ENCODE measurements at places on chromosomes 2 and 18.

DNA sequence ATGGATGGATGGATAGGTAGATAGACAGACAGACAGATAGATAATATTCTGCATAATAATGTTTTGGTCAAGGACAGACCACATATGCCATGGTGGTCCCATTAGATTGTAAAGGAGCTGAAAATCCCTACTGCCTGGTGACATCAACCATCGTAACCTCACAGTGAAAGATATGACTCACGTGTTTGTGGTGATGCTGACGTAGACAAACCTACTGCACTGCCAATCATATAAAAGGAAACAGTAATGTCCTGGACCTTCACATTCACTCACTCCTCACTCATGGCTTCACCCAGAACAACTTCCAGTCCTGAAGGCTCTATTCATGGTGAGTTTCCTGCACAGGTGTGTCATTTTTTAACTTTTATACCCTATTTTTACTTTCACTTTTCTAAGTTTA lies 202.9 kb upstream of the TPO start:
- no peak for DNase-seq

DNA sequence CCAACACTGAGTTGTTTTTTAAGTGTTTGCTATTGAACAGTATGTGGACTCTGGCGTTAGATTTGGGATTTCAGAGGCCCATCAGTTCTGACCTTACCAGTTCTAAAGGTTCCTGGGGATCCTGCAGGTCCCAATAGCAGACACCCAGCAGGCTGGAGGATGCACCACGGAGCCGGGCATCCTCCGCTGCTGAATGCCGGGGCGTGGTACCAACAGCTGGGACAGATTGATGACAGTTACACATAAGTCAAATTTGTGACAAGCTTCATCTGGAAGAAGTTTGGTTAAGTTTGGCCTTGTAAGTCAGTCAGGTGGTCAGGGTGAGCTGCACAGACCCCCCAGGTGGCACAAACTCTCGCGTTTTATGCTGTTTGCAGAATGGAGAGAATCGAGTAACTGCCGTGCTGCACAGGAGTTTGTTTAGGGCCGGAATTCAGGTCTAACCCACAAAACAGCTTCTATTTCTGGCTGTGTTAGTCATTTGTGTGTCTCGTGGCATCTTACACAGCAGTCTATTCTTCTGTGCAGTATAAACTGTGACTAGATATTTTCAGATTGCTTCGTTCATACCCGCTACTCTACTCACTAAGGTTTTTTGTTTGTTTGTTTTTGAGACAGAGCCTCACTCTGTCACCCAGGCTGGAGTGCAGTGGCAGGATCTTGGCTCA lies 19.2 kb downstream of the CTDP1 start:
- DNase-seq, result peak; percentile 25

DNA sequence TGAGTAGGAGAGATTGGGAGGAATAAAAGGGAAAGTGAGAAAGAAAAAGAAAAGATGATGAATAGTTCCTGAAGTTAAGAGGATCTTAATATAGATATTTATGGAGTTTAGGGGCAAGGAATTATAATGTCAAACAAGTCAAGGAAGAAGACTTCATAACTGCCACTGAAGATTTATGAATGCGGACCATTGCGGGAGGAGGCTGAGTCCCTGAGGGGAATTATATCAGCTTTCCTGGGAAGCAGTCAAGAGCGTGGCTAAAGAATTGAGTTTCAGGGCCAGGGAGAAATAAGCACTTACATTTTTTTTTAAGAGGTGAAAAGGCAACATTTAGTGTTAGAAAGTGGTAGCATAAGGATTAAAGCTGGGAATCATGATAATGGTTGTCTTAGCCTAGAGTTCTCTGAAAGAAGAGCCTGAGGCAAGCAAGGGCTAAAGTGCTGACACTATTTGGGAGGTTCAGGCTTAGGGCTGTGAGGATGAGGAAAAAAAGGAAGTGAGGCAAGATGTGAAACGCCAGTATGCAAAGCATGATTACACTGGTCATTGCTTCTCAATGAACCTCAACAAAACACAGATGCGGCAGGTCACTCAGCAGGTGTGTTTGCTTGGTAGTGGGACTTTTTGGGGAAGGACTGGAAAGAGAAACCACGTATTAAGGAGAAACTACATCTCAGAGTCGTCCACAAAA lies 217.1 kb downstream of the SLC4A3 start:
- DNase-seq, result no peak

GRCh38 chr2:222982010-222982908 lies 69.7 kb upstream of the KCNE4 start:
- DNase-seq, result peak; percentile 92

DNA sequence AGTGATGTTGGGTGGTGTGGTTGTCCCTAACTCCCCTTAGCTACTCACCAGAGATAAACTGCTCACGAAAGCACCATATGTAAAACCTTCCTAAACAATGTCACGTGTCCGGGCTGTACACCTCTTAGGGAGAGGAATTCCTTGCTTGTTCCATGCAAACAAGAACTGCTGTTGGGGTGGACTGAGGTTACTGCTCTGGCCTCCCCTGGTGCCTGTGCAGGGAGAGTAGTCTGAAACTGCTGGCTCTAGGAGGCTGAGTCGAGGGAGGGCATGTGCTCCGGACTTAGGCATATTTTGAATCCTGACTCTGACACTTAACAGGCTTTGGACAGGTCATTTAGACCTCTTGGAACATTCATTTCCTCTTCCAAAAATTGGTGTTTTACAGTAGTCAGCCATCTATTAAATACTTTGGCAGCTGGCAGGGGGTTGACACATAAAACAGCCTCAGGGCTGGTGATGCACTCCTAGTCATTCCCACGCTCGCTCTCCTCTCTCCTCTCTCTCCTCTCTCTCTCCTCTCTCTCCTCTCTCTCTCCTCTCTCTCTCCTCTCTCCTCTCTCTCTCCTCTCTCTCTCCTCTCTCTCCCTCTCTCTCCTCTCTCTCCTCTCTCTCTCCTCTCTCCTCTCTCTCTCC lies 10.6 kb downstream of the THNSL2 start:
- DNase-seq, result no peak

- no peak for DNase-seq
These were observed 6.2 kb downstream of the MAL start for GRCh38 chr2:95031726-95032116.

GRCh38 chr18:32443706-32444215 lies 26.9 kb downstream of the GAREM1 start:
- DNase-seq, result peak; percentile 49

- DNase-seq, result no peak
These were observed 10.5 kb downstream of the MAP3K2 start for GRCh38 chr2:127377262-127377661.

DNA sequence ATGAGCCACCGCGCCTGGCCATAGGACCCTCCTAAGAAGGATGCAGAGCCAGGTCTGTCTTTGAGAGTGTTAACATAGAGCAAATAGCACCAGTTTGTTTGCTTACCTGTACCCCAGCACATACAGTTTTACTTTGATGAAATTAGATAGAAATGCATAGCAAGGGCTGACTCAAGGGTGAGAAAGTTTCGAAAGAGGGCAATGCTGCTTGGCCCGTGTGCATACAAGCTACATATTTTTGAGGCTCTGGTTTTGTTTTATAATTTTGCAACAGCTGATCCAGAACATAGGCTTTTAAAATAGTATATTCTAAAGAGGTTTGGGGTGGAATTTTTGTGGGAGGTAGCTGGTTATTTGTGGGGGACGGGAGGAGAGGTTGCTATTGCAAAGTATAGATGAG lies 151.7 kb downstream of the MCFD2 start:
- no peak for DNase-seq

GRCh38 chr2:72146347-72147302 lies 1.0 kb downstream of the CYP26B1 start:
- no peak for DNase-seq

DNA sequence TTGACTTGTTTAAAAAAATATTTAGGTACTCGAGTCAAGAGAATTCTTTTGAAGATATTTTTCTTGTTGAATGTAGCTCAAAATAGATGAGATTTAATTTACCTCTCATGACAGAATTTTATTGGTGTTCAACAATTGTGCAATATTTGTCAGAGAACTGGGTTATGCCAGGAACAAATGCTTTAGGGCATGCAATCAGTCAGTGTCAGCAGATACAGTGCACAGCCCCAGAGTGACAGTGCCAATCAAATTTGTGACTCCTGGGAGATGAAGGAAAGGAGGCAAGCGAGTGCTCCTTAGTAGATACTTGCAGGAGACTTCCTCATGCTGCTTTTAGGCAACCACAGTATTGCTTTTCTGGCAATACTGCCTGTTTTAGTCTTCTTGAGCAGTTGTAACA lies 81.2 kb upstream of the DSEL start:
- no peak for DNase-seq

DNA sequence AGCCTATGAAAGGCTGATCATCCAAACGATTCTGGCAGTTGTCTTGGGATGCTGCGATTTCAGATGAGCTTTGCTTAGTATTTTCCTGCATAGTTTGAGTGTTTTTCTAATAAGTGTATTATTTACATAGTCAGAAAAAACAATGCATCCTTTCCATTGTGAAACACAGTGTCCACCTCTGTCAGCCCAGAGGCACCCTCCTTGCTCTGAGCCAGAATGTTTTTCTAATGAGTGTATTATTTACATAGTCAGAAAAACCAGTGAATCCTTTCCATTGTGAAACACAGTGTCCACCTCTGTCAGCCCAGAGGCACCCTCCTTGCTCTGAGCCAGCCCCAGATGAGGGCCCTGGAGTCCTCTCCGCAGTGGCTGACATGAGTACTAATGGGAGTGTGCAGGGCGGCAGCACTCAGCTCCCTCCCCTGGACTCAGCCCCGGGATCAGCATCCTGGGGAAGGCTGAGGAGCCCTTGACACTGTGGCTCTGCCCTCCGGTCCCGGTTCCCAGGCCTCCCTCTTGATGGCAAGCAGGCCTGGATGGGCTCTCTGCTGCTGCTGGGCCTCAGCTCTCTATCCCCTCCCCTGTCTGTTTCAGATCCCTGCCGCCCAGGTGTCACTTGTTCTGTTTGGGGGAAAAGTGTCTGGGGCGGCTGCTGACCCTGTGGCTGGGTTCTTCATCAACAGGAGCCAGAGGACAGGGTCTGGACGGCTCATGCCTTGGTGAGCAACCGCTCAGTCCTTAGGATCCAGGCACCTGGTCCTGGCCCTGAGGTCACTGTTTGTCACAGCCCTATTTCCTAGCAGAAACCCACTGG lies 5.9 kb downstream of the MFSD2B start:
- peak; percentile 96 for DNase-seq

DNA sequence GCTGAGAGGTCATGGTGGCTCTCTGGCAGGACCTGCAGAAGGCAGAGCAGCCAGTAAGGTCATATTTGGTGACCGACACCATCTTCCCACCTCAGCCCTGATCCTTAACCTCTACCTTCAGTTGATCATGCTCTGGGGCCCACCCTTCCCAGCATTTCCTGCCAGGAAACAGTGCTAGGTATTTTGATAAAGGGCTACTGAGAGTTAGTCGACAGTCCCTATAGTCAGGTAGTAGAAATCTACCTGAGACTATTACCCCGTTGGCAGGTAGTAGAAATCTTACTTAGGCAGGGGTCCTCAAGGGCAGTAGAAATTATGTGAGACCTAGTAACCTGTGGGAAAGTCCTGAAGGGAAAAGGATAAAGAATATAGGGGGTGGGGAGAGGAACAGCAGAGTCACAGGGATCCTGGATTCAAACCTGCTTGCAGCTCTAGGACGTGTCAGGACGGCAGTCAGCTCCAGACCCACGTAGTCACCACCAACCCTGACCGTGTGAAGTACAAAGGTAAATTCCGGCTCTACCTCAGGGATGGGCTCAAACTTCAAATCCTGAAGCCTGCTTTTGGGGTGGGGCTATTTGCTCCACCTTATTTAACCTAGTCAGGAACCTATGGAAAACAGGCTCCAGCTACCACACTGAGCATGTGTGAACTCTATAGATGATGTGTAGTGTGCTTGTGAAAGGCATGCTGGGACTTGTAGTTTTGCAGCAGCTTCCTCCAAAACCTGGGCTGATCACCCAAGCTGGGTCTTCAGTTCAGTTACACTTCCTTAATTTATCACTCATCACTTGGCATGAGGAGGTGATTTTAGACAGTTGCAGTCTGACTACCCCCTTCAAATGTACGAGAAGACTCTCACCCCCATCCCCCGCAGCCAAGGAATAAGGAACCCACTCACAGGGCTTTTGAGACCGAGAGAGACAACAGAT lies at the start of gene DQX1:
TSS of gene DQX1 (minus strand) at position 515 of the 932 bp plus-strand sequence. CDS start at position 13, 502 bp downstream.
- DNase-seq, result peak; percentile 49

- DNase-seq, result no peak
These were observed 107.6 kb downstream of the SMAD7 start for GRCh38 chr18:48843162-48843561.

DNA sequence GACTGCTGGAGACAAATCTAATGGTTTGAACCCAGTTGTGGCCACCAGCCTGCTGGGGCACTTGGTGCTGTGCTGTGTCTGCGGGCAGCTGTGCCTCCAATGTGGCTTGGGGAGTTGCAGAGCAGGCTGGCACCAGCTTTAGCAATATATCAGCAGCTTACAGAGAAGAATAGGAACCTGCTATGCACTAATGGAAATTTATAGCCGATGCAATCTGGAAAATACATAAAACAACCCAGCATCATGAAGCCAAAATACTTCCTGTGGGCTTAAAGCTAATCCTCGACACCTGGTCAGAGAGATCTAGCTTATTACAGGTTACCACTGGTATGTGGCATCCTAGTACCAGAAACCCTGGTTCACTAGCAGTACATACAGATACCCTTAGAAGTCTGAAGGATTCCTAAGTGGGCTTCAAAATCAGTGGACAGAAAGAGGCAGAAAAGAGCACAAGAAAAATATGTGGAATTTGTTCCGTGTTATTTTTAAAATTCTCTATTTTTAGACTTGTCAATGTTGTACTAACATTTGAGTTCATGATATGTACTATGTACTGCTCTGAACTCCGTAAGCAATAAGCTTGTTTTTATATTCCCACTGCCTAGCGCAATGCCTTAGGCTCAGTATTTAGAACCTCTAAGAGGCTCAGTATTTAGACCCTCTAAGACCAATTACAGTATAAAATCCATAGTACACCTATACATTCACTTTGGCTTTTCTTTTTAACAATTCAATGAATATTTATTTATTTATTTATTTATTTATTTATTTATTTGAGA lies 194.7 kb downstream of the UXS1 start:
- DNase-seq, result no peak

DNA sequence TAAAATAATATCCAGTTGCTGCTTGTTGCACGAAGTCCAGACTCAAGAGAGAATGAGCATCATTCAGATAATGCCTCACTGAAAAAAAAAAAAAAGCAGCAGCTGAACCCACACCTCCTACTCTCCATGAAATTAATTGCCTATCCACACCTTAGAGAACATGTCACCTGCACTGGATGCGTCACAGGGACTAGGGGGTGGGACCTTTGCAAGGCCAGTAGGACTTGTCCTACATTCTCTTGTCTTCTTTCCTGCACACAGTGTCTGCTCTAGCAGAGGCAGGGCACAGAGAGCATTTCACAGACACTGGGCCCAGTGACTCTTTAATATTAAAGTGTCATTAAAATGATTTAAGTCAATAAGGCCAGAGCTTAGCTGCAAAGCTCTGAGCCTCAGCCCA lies at the start of gene ABCA12:
TSS of gene ABCA12 (minus strand) at position 148 of the 400 bp plus-strand sequence. CDS start 418 bp downstream, outside the sequence.
- no peak for DNase-seq

DNA sequence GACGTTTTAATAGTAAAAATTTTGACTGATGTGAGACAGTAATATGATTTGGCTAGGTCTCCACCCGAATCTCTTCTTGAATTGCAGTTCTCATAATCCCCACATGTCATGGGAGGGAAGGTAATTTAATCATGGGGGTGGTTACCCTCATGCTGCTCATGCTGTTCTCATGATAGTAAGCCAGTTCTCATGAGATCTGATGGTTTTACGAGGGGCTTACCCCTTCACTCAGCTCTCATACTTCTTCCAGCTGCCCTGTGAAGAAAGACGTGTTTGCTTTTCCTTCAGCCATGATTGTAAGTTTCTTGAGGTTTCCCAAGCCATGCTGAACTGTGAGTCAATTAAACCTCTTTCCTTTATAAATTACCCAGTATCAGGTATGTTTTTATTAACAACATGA lies 327.0 kb upstream of the CDH7 start:
- no peak for DNase-seq

All from cardiac fibroblast (primary cell).